PC-9 (cell line): ENCODE measurements at places on chromosomes 2 and 18. TPM values are rescaled to one million over a fixed set of nuclear protein-coding genes. Genes with fewer than 3 reads are reported as not detected.

SH2D6 gene
- total RNA-seq: 2.3 TPM in 2 replicates

UBR3 gene
- total RNA-seq: 10.9 and 21.9 TPM in 2 replicates

ABCB11 gene
- total RNA-seq: not detected in 2 replicates

DSG1 gene
- not detected in 2 replicates for total RNA-seq

DAW1 gene
- 1.8 and 2.8 TPM in 2 replicates for total RNA-seq

ACP1 gene
- 115 and 116 TPM in 2 replicates for total RNA-seq

CKAP2L gene
- total RNA-seq: 17.7 and 28.7 TPM in 2 replicates

TUBB8B gene
- total RNA-seq: not detected in 2 replicates

EFHD1 gene
- total RNA-seq: 10.6 and 15.0 TPM in 2 replicates

L3MBTL4 gene
- not detected in 2 replicates for total RNA-seq

NUP35 gene
- total RNA-seq: 27.0 and 35.5 TPM in 2 replicates

MIB1 gene
- 40.1 and 40.3 TPM in 2 replicates for total RNA-seq

FBXO48 gene
- total RNA-seq: 1.2 and 1.6 TPM in 2 replicates

CELF4 gene
- total RNA-seq: 1.2 and 1.9 TPM in 2 replicates

NOTO gene
- not detected in 2 replicates for total RNA-seq
